IMR-90 (cell line): ENCODE measurements at places on chromosomes 6 and 20. TPM values are rescaled to one million over a fixed set of nuclear protein-coding genes. Genes with fewer than 3 reads are reported as not detected.

DNA sequence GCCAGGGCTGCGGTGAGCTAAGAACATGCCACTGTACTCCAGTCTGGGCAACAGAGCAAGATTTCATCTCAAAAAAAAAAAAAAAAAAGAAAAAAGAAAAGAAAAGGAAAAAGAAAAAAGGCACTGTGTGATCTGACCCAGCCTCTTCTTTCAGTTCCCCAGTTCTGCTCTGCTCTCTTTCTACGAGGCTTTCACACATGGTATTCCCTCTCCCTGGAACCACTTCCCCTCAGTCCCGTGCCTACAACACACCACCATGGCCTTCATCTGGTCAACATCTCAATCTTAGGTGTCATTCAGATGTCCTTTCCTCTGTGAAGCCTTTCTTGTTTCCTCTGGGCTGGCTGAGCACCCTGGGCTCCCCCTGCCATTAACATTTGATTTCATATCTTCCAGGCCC lies 2.3 kb upstream of the DSN1 start:
- H3K4me1 ChIP-seq = 0 out of 2 replicates have a peak, but pooled peaks cover 2% of the 10 kb centered on the region
- no peak overlapping the region for H3K27ac ChIP-seq
- no peak for DNase-seq
- H3K27me3 ChIP-seq = no peaks in the 10 kb centered on the region

DNA sequence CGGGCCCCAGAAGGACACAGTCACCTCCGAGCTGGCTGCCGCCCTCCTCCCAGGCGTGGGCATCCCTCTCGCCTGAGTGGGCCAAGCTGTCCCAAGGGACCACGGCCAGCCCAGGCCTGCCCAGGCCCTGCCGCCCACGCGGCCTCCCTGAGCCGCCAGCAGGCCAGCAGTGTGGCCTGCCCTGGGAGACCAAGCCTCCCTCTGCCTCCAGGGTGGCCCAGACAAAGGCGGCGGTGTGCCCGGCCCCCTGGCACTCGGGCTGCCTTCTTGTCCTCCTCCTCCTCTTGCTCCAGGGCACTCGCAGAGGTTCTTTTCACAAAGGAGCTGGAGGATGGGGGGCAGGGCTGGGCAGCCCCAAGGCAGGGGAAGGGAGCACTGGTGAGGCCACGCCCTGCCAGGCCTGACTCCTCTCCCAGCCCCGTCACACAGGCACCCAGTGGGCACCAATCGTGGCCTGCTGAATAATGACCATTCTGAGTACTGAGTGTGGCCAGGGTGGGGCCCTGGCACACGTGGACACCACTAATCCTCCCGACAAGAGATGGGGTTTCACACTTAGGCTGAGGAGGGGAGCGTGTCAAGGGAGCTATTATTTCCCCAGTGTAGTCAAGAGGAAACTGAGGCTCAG lies 25.3 kb downstream of the NOL4L start:
- H3K36me3 ChIP-seq = no peaks in the 10 kb centered on the region
- peaks cover 3% of the 10 kb centered on the region; the same call in 1 of the 2 replicates for H3K27me3 ChIP-seq
- no peak overlapping the region for H3K4me3 ChIP-seq
- H3K4me1 ChIP-seq = no peaks in the 10 kb centered on the region
- no peak overlapping the region for H3K27ac ChIP-seq

GRCh38 chr6:93389192-93389591 lies 30.2 kb downstream of the EPHA7 start:
- no peak overlapping the region for H3K4me3 ChIP-seq
- no peak overlapping the region for H3K27ac ChIP-seq
- DNase-seq = no peak
- H3K27me3 ChIP-seq = no peaks in the 10 kb centered on the region

Gene PDCD2
- total RNA-seq = 46.1 and 50.3 TPM in 2 replicates

DNA sequence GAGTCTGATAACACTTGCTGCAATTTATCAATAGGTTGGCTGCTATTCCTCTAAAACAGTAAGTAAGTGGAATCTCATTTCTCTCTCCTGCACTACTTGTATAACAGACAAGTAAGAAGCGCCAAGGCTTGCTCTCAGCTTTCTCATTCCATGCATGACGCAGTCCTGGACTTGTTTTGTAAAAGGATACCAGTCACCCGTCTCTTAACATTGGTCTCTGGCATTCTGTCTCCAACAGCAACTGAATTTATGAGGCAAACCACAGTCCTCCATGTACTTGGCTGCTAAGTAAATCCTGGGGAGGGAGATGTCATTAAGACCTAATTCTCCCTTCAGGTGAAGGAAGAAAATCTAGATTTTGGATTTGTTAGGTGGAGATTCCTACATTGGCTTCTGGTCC lies 115.4 kb downstream of the OPN5 start:
- no peak overlapping the region for H3K4me3 ChIP-seq
- H3K27me3 ChIP-seq = no peaks in the 10 kb centered on the region
- H3K27ac ChIP-seq = no peak overlapping the region
- no peaks in the 10 kb centered on the region for H3K36me3 ChIP-seq
- peak; percentile 1 for DNase-seq
- H3K4me1 ChIP-seq = no peaks in the 10 kb centered on the region

- H3K4me3 ChIP-seq = peak within 1 kb of the TSS; percentile 99
- H3K4me1 ChIP-seq = peaks cover 4% of the 10 kb centered on the region
- H3K27ac ChIP-seq = peak within 1 kb of the TSS; percentile 77
Measured at GRCh38 chr20:62237801-62238568, at the start of gene OSBPL2. OSBPL2 (plus strand) TSS chr20:62238521; CDS start chr20:62256185, 17,664 bp downstream.

DNA sequence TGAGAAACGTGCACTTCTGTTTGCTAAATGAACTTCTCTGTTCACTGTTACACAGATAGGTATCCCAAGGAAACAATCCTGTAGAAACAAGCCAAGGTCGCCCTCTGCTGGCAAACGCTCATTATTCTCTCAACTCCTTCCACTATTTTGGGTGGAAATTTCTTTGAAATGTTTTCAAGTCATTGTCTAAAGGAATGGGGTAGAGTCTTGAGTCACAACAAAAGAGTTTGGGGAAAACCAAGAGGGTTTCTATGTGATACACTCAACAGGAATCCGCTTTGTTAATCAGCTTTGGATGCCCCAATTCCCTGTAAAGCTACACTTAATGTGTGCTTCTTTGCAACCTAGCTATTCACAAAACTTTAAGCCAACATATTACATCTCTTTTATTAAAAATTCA lies 4.6 kb upstream of the RAE1 start:
- H3K4me1 ChIP-seq = no peaks in the 10 kb centered on the region

Gene SNAP91
- total RNA-seq = not detected in 2 replicates

DNA sequence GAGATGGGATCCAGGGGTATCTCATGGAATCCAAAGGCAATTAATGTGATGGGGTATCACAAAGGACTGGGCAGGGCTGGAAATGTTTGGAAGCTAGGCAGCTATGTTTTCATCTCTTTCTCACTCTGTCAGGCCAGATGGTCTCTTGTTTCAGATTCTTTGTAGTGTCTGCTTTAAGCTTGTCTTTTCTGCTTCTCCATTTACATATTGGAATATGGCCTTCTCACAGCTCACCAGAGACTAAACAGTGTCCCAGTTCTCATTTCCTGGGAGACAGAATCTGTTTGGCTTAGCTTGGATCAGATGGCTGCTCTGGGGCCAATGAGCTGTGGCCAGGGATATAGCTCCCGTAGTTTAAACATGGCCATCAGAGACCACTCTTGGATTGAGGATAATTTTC lies 78.9 kb downstream of the SLC35F1 start:
- H3K36me3 ChIP-seq = no peaks in the 10 kb centered on the region
- no peak for DNase-seq
- no peak overlapping the region for H3K27ac ChIP-seq
- H3K27me3 ChIP-seq = no peaks in the 10 kb centered on the region

GRCh38 chr6:18328070-18328469 lies 59.1 kb upstream of the RNF144B start:
- H3K4me3 ChIP-seq = no peak overlapping the region
- DNase-seq = no peak
- no peaks in the 10 kb centered on the region for H3K36me3 ChIP-seq
- no peaks in the 10 kb centered on the region for H3K27me3 ChIP-seq
- H3K27ac ChIP-seq = no peak overlapping the region
- peaks cover 2% of the 10 kb centered on the region; the same call in 1 of the 2 replicates for H3K4me1 ChIP-seq

GRCh38 chr6:145507239-145507638 lies 228.1 kb downstream of the EPM2A start:
- no peaks in the 10 kb centered on the region for H3K36me3 ChIP-seq
- no peak overlapping the region for H3K27ac ChIP-seq
- no peak overlapping the region for H3K4me3 ChIP-seq
- DNase-seq = no peak

GRCh38 chr6:162705736-162706135 lies 21.8 kb downstream of the PRKN start:
- H3K4me3 ChIP-seq = no peak overlapping the region
- no peak for DNase-seq
- H3K27ac ChIP-seq = no peak overlapping the region
- no peaks in the 10 kb centered on the region for H3K4me1 ChIP-seq
- no peaks in the 10 kb centered on the region for H3K36me3 ChIP-seq

GRCh38 chr20:57266291-57267157 lies at the start of gene BMP7:
BMP7 (minus strand) TSS chr20:57266641; CDS start chr20:57266122, 519 bp downstream.
- H3K4me3 ChIP-seq = no peak within 1 kb of the TSS
- no peaks in the 10 kb centered on the region for H3K4me1 ChIP-seq
- H3K27me3 ChIP-seq = peaks cover 57% of the 10 kb centered on the region
- no peak for DNase-seq
- no peaks in the 10 kb centered on the region for H3K36me3 ChIP-seq

GRCh38 chr6:15948930-15949900 lies 179.7 kb upstream of the MYLIP start:
- H3K36me3 ChIP-seq = no peaks in the 10 kb centered on the region
- no peak for DNase-seq
- H3K27me3 ChIP-seq = no peaks in the 10 kb centered on the region
- H3K4me3 ChIP-seq = no peak overlapping the region
- no peaks in the 10 kb centered on the region; the same call in 1 of the 2 replicates for H3K4me1 ChIP-seq
- no peak overlapping the region for H3K27ac ChIP-seq

DNA sequence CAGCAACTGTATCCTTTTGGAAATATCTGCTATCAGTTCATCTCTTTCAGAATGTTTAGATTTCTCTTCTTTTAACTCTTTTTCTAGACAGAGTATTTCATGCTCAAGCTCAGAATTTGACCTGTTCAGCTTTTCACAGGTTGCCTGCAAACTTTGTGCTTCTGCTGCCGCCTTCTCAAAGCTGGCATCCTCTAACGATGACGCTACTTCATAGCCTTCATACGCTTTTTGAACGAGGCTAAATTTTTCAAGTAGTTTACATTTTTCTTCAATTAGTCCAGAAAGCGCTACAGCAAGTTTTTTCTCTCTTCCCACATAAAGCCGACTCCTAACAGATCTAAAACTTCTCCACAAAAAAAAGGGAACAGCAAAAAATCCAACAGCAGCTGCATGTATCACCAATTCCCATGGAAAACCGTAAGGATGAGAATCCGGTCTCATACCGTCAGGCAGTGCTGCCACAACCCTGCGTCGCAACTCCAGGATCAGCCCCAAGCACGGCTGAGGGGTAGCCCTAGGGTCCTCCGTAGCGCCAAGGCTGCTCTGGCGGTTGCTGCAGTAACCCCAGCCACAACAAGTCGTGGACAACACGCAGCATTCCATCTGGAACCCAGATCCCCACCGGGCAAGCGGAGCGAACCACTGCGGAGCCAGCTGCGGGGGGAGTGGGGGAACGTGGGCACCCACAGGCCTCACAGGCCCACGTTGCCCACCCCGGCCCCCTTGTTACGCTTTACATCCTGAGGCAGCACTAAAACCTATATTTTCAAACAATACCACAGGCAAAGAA lies 30.6 kb downstream of the DACT2 start:
- H3K27ac ChIP-seq = no peak overlapping the region
- no peaks in the 10 kb centered on the region for H3K36me3 ChIP-seq
- H3K4me3 ChIP-seq = no peak overlapping the region
- no peak for DNase-seq
- no peaks in the 10 kb centered on the region for H3K4me1 ChIP-seq
- H3K27me3 ChIP-seq = no peaks in the 10 kb centered on the region

Gene CLPSL2
- total RNA-seq = not detected in 2 replicates

GRCh38 chr6:144140867-144141266 lies 9.4 kb upstream of the STX11 start:
- no peak for DNase-seq
- no peak overlapping the region for H3K27ac ChIP-seq
- no peak overlapping the region for H3K4me3 ChIP-seq
- H3K36me3 ChIP-seq = no peaks in the 10 kb centered on the region
- H3K27me3 ChIP-seq = no peaks in the 10 kb centered on the region; the same call in 1 of the 2 replicates

Gene FRS3
- 0.28 and 0.54 TPM in 2 replicates for total RNA-seq

DNA sequence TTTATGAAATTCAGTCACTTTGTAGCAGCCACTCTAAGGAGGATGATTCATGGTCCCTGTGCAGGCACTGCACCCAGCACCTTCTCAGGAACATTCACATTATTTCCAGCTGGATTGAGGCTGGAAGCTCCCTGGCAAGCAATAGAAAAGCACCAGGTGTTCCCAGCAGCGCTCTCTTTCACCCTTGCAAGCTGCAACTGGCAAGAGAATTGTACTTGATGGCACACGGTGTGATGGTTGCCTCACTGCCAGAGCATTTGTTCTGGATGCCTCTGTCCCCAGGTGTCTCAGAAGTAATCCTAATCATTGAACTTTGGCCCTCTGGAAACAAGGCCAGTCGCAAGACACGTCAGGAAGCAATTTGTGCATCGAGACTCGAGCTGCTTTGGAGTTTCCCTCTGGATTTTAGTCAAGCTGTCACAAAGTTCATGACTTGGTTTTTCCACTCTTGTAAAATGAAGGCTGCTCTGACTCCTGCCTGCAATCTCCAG lies 24.9 kb upstream of the PHACTR2 start:
- H3K4me3 ChIP-seq = no peak overlapping the region
- no peak overlapping the region for H3K27ac ChIP-seq
- no peaks in the 10 kb centered on the region for H3K27me3 ChIP-seq
- no peaks in the 10 kb centered on the region for H3K4me1 ChIP-seq
- no peaks in the 10 kb centered on the region for H3K36me3 ChIP-seq
- no peak for DNase-seq

Gene CGA
- not detected in 2 replicates for total RNA-seq

GRCh38 chr20:33995053-33995831 lies 1.5 kb downstream of the RALY start:
- H3K4me3 ChIP-seq = peak overlapping the region; percentile 88
- no peaks in the 10 kb centered on the region for H3K27me3 ChIP-seq
- H3K36me3 ChIP-seq = no peaks in the 10 kb centered on the region

GRCh38 chr6:29947077-29947980 lies 5.0 kb downstream of the HLA-A start:
- peaks cover 4% of the 10 kb centered on the region for H3K4me1 ChIP-seq
- H3K36me3 ChIP-seq = peaks cover 22% of the 10 kb centered on the region
- no peak overlapping the region for H3K27ac ChIP-seq

GRCh38 chr6:37068356-37069270 lies 63.2 kb downstream of the FGD2 start:
- peaks cover 3% of the 10 kb centered on the region; the same call in 1 of the 2 replicates for H3K27me3 ChIP-seq
- H3K4me1 ChIP-seq = peaks cover 6% of the 10 kb centered on the region
- no peak for DNase-seq
- H3K36me3 ChIP-seq = no peaks in the 10 kb centered on the region
- no peak overlapping the region for H3K27ac ChIP-seq
